ENCODE measurements at places on chromosomes 7 and 10.

- no peak for DNase-seq
Measured at GRCh38 chr7:102303669-102304422, 17.2 kb downstream of the SH2B2 start.

DNA sequence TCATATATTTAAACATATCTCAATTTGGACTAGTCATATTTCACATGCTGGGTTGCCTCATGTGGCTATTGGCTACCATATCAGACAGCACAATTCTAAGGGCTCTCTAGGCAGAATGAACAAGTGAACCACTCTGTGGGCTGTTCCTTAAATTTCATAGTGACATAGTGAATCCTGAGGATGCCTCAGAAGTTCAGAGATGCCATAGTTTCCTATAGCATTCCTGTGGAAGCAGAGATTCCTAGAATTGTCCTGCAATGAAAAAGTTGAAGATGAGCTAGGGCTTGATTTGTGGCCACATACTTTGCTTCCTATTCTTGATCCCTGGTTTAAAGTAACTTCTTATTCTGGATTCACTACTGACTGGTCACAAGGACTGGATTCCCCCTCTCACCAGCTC lies 35.6 kb downstream of the MKX start:
- no peak for DNase-seq

DNA sequence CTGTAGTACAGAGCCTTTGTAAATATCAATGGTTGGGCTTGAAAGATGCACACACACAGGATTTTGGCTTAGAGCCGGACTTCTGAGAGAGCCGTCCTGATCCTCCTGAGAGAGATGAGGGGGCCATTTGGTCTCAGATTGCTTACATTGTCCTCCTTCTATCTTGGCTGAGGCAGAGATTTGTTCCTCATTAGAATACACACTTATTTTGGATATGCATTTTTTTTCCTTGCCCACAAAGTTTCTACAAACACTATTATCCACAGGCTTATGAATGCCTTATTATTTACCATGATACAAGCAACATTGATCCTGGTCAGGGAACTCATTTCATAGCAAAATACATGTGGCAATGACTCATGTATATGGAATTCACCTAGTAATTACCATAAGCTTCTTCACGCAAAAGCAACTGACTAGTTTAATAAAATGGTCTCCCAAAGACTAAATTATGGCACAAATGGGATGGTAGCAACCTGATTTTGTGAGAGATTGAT lies 175.3 kb downstream of the MDFIC start:
- peak; percentile 86 for DNase-seq

DNA sequence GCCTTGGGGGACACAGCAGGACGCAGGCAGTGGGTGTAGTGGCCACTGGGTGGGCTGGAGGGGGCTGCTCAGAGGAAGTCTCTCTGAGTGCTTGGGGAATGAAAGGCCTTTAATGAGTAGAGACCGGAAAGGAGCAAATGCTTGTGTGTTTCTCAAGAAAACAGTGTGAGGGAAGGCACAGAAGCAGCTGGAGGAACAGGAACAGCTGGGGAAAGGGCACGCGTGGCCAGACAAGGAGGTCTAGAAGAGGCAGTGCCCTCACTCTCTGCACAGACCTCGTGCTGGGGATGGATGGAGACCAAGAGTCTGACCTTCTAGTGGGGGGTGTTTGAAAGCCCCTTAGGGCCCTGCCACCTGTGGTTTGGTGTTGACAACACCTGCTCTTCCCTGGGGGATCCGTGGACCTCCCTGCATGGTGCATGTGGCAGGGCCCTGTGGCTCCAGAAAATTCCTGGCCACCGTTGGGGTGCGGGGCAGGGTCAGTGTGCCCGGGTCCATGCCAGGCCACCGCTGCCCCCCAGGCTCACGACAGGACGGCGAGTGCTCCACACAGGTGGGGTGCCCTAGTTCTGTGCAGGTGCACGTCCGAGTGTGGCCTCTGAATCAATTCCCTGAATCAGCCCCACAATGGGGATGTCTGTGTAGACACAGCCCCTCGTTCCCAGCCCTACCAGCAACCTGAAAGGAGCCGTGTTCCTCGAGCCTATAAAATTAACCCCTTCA lies 25.9 kb upstream of the FAM20C start:
- peak; percentile 25 for DNase-seq

DNA sequence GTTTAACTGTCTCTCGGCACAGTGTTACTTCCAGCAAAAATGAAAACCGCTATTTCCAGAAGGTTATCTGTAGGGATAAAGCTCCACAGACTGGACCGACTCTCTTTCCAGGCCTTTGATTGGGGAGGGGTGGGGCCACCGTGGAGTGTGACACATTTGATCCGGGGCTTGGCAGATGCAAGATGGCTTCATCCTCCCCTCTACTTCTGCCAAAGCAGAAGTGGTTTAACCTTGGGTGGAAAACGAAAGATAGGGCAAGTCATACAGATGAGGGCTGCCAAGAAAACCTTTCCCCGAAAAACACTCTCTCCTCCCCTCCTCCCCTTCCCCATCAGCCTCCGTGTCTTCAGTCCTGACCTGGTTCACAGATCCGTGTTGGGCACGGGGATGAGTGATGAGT lies 139.7 kb upstream of the SH2B2 start:
- DNase-seq: peak; percentile 41

GRCh38 chr10:102603946-102604345 lies 40.3 kb upstream of the TRIM8 start:
- peak; percentile 55 for DNase-seq

- DNase-seq: no peak
Measured at GRCh38 chr7:22482503-22482902, 17.5 kb downstream of the STEAP1B start.

DNA sequence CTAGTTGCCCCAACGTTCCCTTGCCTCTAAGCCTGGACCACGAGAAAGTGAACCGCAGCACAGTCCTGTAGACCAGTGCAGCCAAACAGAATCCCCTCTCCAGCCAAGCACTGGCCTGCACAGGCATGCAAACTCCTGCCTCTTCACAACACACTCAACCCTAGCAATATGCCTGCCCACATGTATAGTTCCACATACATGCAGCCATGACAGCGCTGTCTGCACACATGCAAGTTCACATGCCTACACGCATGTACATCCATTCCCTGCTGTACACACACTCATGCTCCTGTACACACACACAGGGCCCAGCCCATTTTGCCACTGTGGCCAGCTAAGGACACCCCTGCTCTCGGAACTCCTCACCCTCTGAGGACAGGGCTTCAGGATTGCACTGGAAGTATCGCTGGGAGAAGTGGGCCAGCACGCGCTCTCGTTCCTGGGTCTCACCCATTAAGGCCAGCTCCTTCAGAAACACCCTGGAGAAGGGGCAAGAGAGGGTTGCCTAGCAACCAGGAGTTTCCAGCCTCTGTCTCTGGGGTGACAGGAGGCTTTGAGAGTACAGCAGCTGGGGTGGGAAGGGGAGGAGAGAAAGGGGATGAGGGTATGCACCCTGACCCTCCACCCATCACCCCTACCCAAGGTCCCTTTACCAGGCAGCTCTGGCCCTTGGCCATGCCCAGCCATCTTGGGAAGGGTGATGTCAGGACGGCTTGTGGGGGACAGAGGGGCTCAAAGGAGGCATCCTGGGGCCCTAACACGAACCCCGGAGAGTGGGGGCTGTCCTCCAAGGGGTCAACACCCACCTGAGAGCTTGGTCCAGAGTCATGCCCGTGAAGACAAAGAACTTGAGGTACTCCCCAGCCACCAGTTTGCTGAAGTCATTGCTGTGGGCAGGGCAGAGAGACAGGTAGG lies 7.0 kb downstream of the PSD start:
- no peak for DNase-seq
